ENCODE measurements at places on chromosomes 16 and 17.

- no peak for DNase-seq
Measured at GRCh38 chr16:81349608-81350305, 35.0 kb downstream of the GAN start.

GRCh38 chr16:12434567-12434966, 369.1 kb downstream of the CPPED1 start:
- DNase-seq = no peak

GRCh38 chr17:71446645-71447437, 674.0 kb upstream of the SOX9 start:
- DNase-seq = no peak

GRCh38 chr16:8087597-8088289, 502.6 kb downstream of the TMEM114 start:
- no peak for DNase-seq

GRCh38 chr17:59418732-59419166, 87.3 kb downstream of the YPEL2 start:
- DNase-seq = no peak

DNA sequence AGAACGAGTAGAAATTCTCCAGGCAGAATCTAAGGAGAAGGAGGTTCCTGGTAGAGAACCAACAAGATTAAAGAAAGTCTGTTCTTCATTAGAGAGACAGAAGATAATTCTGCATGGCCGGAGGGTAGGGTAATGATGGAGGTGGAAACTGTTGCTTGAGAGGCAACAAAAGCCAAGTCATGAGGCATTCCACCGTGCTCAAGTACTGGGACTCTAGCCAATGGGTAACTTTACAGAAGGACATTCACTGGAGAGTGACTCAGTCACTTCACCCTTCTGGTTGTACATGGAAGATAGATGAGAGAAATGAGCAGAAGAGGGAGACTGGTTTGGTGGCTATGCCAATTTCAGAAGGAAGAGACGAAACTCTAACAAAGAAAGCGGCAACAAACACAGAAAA, 53.6 kb upstream of the ANKFN1 start:
- DNase-seq = no peak

DNA sequence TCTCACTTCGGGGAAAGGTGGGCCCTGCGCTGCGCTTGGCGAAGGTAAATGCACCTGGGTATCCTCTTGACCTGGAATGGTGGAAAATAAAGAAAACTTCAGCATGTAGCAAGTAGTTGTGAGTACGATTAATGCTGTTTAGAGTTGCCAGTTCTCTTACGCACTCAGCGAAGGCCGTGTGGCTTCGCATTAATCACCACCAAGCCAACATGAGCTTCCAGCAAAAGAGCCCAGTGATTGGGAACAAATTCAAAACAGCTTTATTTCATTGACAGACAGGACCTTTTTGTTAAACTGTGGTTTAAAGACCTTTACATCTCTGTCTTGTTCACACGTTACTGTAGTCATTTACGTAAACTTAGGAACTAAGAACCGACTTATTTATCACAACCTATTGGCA, 531.4 kb downstream of the MAF start:
- DNase-seq = no peak

GRCh38 chr17:81324851-81325713, 30.0 kb upstream of the SLC38A10 start:
- no peak for DNase-seq

GRCh38 chr17:3510090-3510489, 34.3 kb downstream of the ASPA start:
- DNase-seq = no peak

GRCh38 chr17:78641666-78642065, 64.5 kb upstream of the DNAH17 start:
- no peak for DNase-seq

DNA sequence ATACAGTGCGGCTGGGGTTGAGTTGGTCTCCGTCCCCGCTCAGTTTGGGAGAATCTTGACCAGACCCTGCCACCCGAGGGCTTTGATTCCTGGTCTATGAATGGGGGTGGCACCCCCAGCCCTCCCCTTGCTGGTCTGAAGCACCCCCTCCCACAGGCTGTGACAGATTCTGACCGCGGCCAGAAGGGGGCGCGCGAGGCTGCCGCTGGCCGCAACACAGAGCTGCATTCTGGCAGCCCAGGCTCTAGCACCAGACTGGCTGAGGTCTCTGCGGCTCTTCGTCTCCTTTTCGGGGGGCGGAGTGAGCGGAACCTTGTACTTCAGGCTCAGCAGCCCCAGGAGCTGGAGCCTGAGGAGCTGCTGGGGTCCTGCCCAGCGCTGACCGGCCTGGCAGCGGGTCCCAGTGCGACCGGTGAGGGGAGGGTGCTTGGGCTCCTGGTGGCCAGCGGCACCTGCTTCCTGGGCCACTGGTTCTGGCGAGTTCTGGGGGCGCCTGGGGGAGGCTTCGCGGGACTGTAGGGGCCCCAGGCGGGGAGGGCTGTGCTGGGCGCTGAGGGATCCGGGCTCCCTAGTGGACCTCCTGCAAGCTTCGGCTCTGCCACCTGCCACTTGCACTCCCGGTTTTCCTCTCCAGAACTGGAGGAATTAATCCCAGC, 1011.6 kb downstream of the KCNJ18 start:
- DNase-seq = no peak

DNA sequence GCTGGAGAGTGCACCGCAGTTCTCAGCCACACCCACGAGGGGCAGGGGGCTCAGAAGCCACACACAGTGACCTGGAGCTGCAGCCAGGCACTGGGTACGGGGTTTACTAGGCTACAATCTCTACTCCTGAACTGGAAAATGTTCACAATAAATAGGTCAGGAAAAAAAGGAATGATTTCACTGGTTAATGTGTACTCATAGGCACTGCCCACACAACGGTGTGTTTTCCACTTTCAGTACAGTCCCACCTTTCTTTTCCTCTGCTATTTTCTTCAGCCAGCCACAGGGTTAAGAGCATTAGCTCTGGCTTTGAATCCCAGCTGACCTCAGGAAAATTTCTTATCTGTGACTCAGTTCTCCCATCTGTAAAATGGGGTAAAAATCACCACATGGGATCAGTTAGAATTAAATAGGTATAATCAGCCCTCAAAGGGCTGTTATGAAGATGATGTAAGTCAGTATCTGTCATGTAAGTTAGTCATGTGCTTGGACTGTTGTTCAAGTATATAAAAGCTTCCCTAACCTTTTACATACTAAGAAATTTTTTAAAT, 35.7 kb downstream of the ZCCHC14 start:
- peak; percentile 29 for DNase-seq

- peak; percentile 79 for DNase-seq
Measured at GRCh38 chr17:34306466-34306865, 12.8 kb upstream of the CCL8 start.

DNA sequence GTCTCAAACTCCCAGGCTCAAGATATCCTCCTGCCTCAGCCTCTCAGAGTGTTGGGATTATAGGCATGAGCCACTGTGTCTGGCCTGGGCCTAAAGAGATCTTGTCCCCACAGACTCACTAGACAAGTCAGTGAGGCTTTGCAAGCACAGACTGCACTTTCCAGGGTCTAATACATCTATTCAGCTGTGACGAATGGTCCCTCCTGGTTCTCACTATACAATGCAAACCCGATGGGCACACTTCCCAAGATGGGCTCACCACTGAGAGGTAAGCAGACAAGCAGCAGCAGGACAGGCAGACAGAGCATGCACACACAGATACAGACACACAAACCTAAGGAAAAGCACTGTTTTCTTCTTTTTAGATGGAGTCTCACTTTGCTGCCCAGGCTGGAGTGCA, 8.8 kb downstream of the MBTPS1 start:
- no peak for DNase-seq

GRCh38 chr16:3112881-3113574, 642 bp downstream of the ZNF205 start:
- no peak for DNase-seq

- no peak for DNase-seq
Measured at GRCh38 chr16:4377573-4378154, 6.0 kb downstream of the VASN start.

- DNase-seq = no peak
Measured at GRCh38 chr16:48592839-48593429, 17.0 kb downstream of the N4BP1 start.

- no peak for DNase-seq
Measured at GRCh38 chr16:14180481-14180944, 109.4 kb downstream of the MRTFB start.

DNA sequence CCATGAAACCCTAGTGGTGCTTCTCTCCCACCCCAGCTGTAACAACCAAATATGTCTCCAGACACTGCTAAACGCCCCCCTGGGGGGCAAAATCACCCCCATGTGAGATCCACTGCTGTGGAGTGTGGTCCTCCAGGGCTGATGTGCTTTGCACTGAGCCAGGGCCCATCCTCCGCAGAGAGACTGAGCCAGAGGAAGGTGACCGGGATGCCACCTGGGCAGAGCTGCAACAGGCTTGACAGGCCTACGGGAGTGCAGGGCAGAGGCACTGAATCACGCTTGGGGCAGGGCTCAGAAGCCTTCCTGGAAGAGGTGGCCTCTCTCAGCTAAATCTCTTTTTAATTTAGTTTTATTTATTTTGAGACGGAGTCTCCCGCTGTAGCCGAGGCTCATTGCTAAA, 4.4 kb downstream of the GJD3 start:
- no peak for DNase-seq

DNA sequence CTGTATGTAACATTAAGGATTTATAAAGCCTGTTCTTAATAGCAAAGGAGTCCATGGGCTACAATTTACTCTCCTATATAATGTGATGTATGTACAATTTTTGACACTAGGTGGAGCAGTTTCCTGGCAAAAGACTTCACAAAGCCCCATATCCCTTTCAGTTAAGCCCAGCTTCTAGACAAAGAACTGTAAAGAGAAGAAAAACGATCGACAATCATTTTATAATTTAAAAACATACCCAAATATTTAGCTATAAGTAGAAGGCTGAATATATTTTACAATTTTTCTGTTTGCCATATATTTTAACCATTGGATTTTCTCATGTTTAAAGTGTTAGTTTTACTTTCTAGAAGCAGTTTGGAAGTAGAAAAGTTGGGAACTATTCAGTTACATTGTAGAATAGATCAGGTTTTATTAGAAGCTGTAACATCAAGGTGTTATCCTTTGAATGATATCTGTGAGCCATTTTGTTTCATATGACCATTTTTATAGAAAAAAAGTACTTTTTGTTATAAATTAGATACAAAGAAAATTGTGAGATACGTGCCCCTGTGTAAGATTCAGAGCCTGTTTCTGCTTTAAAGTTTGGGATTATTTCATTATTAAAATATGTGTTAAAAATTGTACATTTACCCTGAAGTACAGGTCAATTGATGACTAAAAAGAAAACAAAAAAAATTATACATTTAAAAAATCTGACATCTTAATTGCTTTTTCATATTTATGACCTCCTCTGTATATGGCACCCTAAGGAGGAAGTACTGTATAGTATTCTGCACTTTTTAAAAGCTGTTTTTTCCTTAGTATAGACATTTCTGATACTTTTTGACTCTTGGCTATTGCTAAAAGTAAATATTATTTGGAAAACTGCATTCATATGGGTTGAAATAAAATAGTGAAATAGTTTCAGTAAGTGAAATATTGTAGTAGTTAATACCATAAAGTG, 46.3 kb downstream of the VMP1 start:
- peak; percentile 95 for DNase-seq

DNA sequence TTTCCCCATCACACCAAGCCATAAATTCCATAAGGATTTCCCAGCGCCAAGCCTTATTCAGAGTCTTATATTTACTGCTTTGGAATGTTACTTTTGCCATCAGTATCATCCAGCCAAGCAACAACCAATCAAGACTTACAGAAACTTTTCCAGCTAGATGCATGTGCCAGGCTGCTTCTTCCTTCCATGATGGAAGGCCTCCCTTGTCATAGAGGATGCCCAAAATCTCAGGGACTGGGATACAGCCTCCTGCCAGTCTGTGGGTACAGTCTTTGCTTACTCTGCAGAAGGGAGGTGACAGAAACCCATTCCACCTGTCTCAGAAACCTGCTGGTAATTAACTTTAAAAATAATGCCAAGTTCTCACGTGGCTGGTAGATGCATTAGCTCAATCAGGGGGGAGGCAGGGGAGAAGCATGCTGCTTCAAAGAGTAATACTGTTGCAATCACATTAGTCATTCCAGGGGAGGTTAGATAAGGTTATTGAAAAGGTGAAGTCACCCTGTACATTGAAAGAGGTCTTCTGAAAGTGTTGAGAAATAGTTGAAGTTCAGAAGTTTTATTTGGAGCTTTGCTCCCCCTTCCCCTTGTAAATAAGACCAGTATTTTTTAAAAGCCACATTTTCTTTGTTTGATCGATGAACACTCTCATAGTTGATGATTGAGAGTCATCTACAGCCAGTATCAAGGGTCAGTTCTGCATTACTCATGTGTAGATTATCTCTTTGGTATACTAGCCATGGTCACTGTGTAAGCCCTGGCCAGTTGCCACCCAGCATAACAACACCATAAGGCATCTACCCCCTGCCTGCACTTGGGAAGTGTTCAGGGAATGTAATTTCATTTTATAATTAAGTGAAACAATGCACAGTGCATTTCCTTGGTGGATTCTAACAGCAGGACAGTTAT, 22.2 kb downstream of the HLF start:
- no peak for DNase-seq

Measured in dermis blood vessel endothelial cell (primary cell).